Dermis blood vessel endothelial cell (primary cell): ENCODE measurements at places on chromosomes 7 and 10. TPM values are rescaled to one million over a fixed set of nuclear protein-coding genes. Genes with fewer than 3 reads are reported as not detected.

VSTM2A gene
- total RNA-seq = not detected in 2 replicates

NKX2-3 gene
- total RNA-seq = not detected in 2 replicates

COL17A1 gene
- 0.34 and 0.84 TPM in 2 replicates for total RNA-seq

GPC2 gene
- 2.8 and 4.4 TPM in 2 replicates for total RNA-seq

TMEM26 gene
- not detected in 2 replicates for total RNA-seq

WIPF3 gene
- 0.17 TPM in 1 of 2 replicates, not detected in the other for total RNA-seq

GJD4 gene
- total RNA-seq = not detected in 2 replicates

DNA sequence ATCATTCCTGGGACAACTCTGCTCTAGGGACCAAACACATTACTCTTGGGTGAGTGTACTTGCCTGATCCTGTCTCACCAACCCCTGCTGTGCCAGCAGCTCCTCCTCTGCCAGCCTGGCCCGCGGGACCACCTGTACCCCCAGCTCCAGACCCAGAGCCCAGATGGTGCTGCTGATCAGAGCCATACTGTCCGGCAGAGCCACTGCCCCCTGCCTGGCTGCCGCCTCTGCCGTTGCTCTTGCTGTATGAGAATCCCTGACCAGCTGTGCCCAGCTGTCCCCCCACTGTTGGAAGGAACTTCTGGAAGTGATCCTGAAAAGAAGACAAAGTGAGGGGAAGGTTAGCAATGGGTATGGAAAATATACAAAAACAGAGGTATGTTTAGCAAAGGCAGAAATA lies 6.9 kb downstream of the MYOZ1 start:
- DNase-seq = no peak

- no peak for DNase-seq
Measured at GRCh38 chr10:22825841-22826240, 102.0 kb upstream of the ARMC3 start.

- DNase-seq = no peak
Measured at GRCh38 chr10:63549810-63550209, 28.6 kb downstream of the REEP3 start.

DNA sequence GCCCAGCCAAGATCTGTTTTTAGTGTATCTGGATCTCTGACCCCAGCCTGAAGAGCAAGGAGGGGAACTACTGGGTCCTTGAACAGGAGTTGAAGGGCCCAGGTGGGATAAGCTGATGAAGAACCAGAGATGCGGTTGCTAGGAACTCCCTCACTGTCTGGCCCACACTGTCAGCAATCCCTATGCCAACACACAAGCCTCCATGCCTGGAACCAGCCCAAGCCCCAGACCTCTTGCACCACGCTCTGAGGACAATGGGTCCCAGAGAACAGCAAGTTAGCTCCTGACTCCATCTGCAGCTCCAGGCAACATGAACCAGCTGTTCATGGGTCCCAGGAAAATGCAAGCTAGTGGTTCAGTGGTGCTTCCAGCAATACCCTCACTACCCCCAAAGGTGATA lies 2.4 kb downstream of the NAT16 start:
- no peak for DNase-seq

GRCh38 chr10:98382691-98383101 lies 32.3 kb downstream of the PYROXD2 start:
- DNase-seq = no peak

DNA sequence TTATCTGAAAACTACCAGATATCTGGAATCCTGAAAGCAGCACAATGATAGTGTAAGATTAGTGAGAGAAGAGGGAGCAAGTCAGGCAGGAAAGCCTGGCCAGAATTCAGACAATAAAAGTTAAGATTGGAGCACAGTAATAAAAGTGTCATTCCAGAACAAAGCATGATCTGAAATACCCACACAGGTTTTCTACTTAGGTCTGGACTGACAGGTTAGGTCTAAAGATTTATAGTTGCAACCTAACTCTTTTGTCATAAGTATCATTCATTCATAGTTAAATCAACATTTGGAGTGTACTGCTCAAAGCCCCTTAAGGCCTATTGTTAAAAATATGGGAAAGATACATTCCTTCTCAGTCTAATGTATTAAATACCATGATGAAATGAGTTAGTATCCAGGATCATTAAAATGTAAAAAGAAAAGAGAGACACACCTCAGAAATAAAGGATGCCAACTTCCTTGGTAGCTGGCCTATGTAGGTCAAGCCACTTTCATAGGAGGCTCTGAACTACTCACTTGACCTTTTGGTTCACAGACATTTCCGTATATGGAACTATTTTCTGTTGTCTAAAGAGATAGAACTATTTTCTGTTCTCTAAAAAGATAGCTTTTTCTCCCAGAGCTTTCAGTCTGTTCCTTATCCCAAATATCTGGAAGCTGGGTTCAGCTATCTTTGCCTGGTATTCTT lies 105.2 kb downstream of the FAS start:
- no peak for DNase-seq

DNA sequence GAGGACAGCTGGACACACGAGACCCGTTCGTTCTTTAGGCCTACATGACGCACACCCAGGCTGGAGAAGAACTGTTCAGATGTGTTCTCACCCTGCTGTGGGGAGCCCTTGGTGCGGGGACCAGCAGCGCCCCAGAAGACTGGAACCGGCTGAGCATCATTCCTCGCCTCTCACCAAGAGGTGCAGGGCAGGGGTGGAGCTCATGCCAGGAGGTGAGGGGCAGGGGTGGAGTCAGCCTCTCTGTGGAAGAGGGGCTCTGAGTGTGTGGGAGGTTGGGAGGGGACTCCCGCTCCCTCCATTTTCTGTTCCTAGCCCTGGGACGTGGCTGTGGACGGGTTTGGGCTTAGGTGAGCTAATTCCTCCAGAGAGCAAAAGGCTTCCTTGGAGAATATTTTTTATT lies 66.0 kb upstream of the SHH start:
- DNase-seq = no peak

- DNase-seq = peak; percentile 45
Measured at GRCh38 chr7:28144266-28144665, 36.3 kb downstream of the JAZF1 start.

GRCh38 chr7:95658676-95659075 lies 62.4 kb upstream of the PDK4 start:
- no peak for DNase-seq

DNA sequence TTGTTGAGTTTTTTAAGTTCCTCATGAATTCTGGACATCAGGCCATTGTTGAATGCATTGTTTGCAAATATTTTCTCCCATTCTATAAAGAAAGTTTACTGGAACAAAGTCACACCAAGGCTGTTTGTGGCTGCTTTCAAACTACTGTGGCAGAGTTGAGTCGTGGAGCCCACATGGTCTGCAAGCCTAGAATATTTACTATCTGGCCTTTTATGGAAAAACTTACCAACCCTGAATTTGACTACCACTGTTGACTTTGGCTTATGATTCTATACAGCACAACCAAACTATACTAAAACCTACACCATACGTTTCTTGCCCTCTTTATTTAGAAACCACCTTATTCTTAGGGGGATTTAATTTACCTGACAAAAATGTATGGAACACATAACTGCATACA lies 239.1 kb downstream of the KCNMA1 start:
- DNase-seq = no peak

DNA sequence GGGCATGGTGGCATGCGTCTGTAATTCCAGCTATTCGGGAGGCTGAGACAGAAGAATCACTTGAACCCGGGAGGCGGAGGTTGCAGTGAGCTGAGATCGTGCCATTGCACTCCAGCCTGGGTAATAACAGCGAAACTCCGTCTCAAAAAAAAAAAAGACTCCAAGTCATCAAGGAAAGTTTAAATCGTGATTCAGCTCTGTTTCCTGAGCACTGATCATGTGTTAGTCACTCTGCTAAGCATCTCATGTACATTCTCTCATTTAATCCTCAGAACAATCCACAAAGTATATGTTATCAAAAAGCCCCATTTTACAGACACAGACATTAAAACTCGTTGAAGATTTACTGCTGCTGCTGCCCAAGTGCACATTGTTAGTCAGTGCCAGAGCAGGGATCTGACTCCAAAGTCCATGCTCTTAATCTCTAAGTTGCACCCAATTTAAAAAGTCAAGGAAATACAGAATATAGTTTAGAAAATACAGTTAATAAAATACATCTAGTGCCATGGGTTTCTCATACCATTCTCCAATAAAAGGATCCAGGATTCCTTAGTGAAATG lies 6.2 kb downstream of the PIK3AP1 start:
- DNase-seq = peak; percentile 44

GRCh38 chr7:134355004-134355525 lies 38.3 kb upstream of the SLC35B4 start:
- no peak for DNase-seq

- DNase-seq = peak; percentile 5
Measured at GRCh38 chr10:96834120-96834519, 2.0 kb downstream of the LCOR start.

DNA sequence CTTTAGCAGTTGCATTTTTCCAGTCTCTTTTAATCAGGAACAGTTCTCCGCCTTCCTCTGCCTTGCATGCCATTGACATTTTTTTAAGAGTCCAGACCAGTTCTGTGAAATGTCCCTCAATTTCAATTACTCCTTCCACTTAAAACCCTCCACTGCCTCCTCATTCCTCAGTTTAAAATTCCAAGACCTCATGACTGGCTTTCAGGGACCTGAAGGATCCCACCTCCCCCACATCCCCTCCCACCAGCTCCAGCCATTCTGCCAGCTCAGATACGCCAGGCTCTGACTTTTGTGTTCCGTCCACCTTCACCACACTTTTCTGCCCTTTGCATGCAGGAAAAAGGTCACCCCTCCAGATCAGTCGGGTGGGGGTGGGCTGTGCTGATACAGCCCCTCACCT lies 8.7 kb downstream of the TNRC18 start:
- DNase-seq = no peak

- DNase-seq = peak; percentile 91
Measured at GRCh38 chr10:63267414-63268148, 134.5 kb downstream of the NRBF2 start.
